Esophagus muscularis mucosa (tissue), 4 donors: ENCODE measurements at places on chromosomes 3 and 15. TPM values are rescaled to one million over a fixed set of nuclear protein-coding genes. Genes with fewer than 3 reads are reported as not detected.

Gene CPN2
- total RNA-seq, result not detected

Gene ZNF445
- total RNA-seq, result 11.9 TPM

Gene DZIP1L
- total RNA-seq, result 12.1 TPM

Gene CKMT1A
- total RNA-seq, result 0.17 TPM

Gene ROPN1
- not detected for total RNA-seq

Gene GLDN
- 2.2 TPM for total RNA-seq

Gene LRRC34
- total RNA-seq, result 2.1 TPM

Gene ITGA11
- total RNA-seq, result 13.6 TPM

Gene GASK1A
- 10.2 TPM for total RNA-seq

Gene NR2C2
- total RNA-seq, result 36.4 TPM

Gene FAM43A
- 42.8 TPM for total RNA-seq

Gene RUBCN
- 45.7 TPM for total RNA-seq

Gene CPEB1
- 5.6 TPM for total RNA-seq

Gene SNX4
- total RNA-seq, result 22.9 TPM

Gene CELF6
- 2.9 TPM for total RNA-seq

Gene GOLGA8J
- total RNA-seq, result not detected

Gene CNBP
- 417 TPM for total RNA-seq

Gene CELSR3
- 0.33 TPM for total RNA-seq

Gene GOLGA6A
- total RNA-seq, result not detected

Gene GABRA5
- 58.6 TPM for total RNA-seq

Gene CAPN3
- total RNA-seq, result 2.3 TPM

Gene THSD4
- total RNA-seq, result 6.5 TPM

Gene ADPGK
- total RNA-seq, result 22.2 TPM

Gene SLC6A1
- total RNA-seq, result 0.42 TPM

Gene GAP43
- total RNA-seq, result 4.0 TPM

Gene AP2M1
- total RNA-seq, result 264 TPM

Gene SMCO1
- not detected for total RNA-seq

Gene FANCD2OS
- not detected for total RNA-seq

Gene CMTM8
- total RNA-seq, result 1.7 TPM

Gene TTLL13
- total RNA-seq, result 0.42 TPM

Gene IRAK2
- 2.5 TPM for total RNA-seq

Gene CHRNA7
- total RNA-seq, result 0.83 TPM

Gene TGM5
- 0.33 TPM for total RNA-seq
